Sciatic nerve (tissue), 2 donors: ENCODE measurements at places on chromosomes 5 and 9. TPM values are rescaled to one million over a fixed set of nuclear protein-coding genes. Genes with fewer than 3 reads are reported as not detected.

GRCh38 chr5:120098902-120099535, 365.1 kb upstream of the PRR16 start:
- DNase-seq, result no peak

GRCh38 chr9:35867538-35867937, 2.7 kb downstream of the OR13J1 start:
- DNase-seq, result no peak

DNA sequence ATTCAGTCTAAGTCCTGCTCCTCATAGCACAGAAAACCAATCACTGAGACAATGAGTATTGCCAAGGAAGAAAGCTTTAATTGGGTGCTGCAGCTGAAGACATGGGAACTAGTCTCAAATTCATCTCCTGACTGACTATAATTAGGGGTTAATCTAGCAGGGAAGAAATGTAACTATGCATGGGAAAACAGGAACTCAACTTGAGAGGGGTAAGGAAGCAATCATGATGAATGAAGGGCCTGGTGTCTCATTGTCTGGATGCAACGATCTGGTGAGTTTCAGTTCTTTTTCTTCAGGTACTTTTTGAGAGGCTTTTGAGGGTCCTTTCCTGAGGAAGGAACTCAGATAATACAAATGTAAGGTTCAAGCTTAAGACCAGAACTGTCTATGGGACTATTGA, 24.0 kb upstream of the OCLN start:
- no peak for DNase-seq

DNA sequence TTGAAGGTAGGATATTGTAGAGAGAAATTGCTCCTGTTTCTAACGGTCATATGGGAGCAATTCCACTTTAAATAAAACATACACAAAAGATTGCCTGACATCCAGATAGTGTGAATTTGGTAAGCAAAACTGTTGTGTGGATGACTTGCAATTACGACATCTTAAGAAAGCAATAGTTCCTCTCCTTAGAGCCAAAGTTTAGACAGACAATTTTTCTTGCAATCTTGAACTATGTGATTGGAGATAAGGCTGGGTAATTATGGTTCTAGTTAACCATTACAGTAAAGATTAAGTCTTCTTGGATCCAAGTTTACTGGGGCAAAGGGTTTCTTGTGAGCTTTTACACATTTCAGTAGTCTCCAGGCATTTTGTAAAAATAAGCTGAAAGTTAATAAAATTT, 1080.6 kb upstream of the CDH6 start:
- no peak for DNase-seq

DNA sequence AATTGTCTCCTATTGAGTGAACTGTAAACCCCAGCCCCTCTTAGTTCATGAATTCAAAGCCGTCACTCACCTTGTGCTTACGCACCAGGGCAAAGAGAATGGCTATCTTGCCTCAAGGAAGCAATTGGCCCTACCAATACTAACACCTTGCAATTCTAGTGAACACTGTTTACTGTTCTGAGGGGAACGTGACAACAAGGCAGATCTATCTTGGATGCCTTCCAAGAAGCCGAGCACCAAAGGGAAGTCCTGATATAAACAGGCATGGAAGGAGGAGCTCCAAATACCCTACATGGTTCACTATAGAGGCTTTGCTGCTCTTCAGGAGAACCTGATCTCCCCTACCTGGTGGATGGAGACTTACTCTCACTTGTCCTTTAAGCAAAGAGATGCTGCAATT, 1.7 kb upstream of the PLPPR1 start:
- DNase-seq, result no peak

DNA sequence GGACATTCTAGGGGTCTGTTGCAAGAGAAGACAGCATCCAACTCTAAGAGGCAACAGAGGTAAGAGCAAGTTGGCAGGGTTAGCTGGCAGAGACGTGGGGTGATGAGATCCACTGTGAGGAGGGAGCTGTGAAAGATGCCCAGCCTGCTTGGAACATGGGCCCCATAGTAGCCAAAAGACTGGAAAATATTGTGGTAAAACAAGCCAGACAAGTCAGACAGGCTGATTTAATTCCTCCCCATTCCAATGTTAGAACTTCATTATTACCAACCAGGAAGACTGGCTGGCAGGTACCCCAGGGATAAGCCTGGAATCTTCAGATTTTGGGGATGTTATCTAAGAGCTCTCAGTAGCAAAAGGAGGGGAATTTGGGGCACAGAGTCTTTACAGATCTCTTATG, 181.3 kb downstream of the SEC61B start:
- no peak for DNase-seq

DNA sequence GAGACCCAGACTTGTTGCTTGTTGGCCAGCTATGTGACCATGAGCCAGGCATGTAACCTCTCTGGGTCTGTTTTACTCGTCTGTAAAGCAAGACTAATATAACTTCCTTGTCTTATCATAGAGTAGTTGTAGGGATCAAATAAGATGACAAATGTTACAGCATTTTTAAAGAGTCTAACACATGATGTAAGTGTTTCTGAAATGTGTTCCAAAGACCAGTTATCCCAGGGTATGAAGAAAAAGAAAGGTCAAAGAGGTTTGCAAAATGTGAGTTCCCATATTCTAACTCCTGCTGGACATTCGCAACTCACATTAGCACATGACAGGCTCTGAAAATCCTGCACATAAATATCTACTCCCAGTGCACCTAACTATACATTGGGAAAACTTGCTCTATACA, 28.5 kb upstream of the MATR3 start:
- DNase-seq, result no peak

TRPM6 gene
- 3.5 TPM for total RNA-seq

DNA sequence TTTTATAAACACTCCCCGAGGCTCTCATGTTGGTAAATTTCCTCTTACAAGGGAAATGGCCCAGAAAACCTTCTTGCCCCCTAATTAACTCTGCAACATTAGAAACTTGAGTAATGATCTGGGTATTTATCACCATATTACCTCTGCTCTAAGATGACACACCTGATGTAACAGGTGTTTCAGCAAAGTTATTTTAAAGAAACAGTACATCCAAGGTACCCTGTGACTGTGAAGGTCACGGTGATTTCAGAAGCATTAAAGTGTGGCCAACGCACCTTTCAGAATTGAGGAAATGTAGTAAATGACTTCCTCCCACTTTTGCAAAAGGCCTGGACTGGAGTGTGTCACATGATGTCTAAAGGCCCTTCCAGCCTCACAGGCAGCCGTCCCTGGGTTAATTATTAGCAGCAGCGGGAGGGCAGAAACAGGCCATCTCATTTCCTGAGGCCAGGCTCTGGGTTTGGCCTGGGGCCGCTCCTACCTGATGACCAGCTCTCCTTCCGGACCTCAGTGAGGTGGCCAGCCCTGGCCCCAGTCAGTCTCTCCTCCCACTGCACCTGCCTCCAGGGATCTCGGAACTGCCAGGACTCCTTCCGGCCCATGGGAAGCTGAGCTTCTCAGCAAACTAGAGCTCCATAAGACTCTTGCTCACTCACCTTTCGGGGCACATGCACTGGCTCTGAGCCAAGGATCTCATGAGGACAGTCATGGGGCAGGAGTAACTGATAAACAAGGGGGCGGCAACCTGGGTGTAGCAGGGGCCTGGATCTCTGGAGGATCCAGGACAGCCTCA, 20.7 kb downstream of the PTPN3 start:
- DNase-seq, result no peak

CORO2A gene
- total RNA-seq, result 3.7 TPM

DNA sequence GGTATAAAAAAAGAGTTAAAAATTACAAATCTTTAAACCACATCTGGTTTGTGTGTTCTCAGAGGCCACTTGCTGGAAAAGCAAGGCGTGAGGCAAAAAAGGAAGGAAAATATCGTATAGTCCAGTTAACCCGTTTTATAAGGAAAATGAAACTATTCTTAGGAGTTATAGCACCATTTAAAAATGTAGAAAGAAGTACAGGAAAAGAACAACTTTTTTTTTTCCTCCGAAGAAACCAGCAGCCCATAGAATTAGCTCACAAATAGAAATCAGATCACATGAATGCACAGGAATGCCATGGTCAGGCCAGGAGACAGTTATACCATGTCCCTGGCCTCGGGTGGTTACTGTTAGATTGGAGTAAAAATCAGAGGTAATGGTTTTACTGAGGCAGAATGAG, 241.6 kb downstream of the FBXL7 start:
- no peak for DNase-seq

ECSCR gene
- total RNA-seq, result 32.3 TPM

ADAMTS2 gene
- 25.3 TPM for total RNA-seq

DNA sequence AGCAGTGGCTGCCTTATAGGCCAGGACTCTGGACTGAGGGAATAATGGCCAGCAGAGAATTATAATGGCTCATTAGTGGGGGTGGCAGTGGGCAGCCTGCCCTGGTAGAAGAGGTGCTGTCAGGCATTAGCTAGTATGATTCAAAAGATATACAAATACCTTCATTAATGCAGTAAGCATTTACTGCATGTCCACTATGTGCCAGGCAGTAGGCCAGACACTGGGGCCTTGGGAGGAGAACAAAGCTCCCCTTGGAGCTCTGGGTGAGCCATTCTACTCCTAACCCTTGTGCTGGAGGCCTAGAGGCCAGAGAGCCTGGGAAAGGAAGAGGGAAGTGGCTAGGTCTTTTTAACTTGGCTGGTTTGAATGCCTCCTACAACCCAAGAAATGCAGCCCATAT, 2.0 kb upstream of the GARNL3 start:
- DNase-seq, result no peak

- no peak for DNase-seq
Measured at GRCh38 chr5:110903966-110904365, 165.2 kb downstream of the SLC25A46 start.

- no peak for DNase-seq
Measured at GRCh38 chr9:121169094-121169601, 32.5 kb downstream of the RAB14 start.
